Karpas-422 (cell line): ENCODE measurements at places on chromosomes 2 and 18.

GRCh38 chr2:127790694-127791529 lies 20.1 kb downstream of the WDR33 start:
- no peak for DNase-seq

- peak; percentile 57 for DNase-seq
These were observed 19.9 kb upstream of the TMEM131 start for GRCh38 chr2:98015671-98016070.

DNA sequence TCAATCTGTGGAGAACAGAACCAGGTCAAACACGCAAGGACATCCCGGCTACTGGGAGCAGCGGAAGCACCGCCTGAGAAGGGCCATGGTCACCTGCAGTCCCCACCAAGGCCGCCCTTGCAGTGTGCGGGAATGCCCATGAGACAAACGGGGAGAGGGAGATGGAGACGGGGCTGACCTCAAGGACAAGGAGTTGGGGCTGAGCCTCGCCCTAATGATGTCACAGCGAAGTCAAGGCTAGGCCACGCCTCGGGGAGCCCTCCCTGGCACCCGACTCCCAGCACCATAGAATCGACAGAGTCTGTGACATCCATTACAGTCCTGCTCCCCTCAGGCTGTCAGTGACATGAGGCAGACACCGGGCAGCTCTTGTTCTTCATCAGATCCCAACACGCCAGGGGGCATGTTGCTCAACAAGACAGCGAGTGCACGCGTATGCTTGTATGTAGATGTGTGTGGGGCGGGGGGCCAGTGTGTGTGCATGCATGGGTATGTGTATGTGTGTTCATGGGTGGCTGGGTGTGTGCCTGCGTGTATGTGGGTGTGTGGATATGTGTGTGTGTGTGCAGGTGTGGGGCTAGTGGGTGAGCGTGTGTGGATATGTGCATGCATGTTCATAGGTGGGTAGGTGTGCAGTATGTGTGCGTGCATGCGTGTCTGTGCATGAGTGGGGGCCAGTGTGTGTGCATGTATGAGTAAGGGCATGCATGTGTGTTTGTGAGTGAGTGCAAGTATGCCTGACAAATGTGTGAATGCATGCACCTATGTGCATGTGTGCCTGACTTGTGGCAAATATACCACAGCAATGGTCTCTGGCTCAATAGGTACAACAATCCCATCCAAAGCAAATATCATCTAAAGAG lies 57.0 kb downstream of the ANKMY1 start:
- DNase-seq = no peak

DNA sequence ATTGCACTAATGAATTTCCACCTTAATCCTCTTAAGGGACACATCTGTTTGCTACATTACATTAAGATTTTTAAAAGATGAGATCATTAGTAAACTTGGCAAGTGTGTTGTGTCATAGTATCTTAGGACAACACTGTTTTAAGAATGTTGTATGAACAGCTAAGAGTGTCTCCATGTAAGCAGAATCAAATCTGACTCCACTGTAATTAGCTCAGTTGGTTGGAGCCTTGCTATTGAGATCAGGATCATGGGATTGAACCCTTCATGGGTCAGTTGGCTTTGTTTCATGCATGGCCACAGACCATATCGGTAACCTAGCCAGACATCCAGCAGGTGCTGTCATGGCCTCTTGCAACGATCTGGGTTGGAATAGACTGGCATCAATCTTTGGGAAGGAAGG lies 5.2 kb downstream of the FHOD3 start:
- no peak for DNase-seq

- no peak for DNase-seq
These were observed 242.5 kb downstream of the CYP26B1 start for GRCh38 chr2:71905205-71905604.

DNA sequence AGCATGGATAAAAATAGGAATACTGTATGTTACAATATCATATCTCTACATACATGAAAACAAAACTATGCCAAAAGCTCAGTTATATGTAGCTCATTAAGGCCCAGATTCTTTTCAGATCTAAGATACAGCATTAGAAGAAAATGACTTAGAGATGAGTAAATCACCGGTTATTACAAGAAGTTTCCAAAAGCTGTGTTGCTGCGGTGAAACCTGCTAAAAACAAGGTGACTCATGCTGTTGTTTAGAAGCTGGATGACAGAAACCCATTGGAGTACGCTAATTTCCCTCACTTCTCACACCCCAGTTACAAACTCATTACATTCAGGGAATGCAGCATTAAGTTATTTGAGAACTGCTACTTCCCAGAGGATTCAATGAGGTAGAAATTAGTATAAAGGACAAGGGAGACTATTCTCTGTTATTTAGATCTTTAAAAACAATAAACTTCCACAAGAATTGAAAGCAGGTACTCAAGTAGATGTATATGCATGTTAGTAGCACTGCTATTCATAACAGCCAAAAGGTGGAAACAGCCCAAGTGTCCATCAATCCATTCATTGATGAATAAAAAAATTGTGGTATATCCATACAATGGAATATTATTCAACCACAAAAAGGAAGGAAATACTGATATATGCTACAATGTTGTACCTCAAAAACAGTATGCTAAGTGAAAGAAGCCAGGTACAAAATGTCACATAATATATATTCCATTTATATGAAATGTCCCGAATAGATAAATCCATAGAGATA lies 32.6 kb downstream of the RBKS start:
- no peak for DNase-seq

- no peak for DNase-seq
These were observed 783.7 kb upstream of the TMEFF2 start for GRCh38 chr2:192978395-192978794.

GRCh38 chr2:113200236-113200635 lies 26.5 kb downstream of the PSD4 start:
- no peak for DNase-seq

GRCh38 chr2:238483021-238483420 lies 56.3 kb downstream of the ASB1 start:
- no peak for DNase-seq

DNA sequence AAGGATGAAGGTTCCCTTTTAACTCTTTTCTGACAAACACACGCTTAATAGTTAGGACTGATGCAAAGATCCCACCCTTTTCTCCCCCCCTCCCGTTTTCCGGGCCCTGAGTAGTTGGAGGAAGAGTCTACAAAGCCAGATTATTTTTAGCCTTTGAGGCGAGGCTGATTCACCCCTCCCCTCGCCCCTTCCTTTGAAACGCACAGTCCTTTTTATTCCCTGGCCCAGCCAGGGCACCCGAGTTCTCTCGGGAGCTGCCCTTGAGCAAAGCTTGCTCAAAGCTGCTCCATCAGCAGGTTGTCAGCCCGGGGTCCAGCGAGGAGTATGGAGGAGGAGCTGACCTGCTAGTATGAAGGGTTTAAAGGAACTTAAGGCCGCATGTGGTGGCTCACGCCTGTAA lies 47.1 kb upstream of the SPRED2 start:
- DNase-seq = no peak

GRCh38 chr18:75612456-75612855 lies 185.0 kb upstream of the SMIM21 start:
- DNase-seq = no peak

GRCh38 chr18:34299828-34300227 lies 75.1 kb upstream of the NOL4 start:
- no peak for DNase-seq

GRCh38 chr18:23135550-23136325 lies 453 bp downstream of the CABLES1 start:
- DNase-seq = no peak

- no peak for DNase-seq
These were observed 45.8 kb downstream of the AGFG1 start for GRCh38 chr2:227517724-227518123.

GRCh38 chr2:168343586-168343985 lies 96.2 kb upstream of the STK39 start:
- no peak for DNase-seq

DNA sequence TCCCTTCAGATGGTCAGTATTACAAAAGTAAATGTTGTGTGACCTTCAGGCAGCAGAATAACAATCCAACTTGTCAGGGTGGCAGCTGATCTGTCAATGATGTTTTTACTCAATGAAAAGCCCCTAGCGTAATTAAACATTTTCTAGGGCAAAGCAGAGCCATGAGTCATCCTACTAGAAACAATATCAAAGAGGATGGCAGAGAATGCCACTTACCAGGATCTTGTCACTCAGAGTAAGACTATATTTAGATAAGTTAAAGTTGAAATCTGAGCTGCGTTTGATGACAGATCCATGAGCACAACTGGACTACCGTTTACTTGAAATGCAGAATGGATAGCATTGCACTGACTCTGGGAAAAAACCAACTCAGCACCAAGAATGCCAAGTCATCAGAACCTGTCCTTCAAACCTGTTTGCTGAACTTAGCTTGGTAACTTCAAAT lies 612.6 kb upstream of the ACVR2A start:
- DNase-seq = no peak

DNA sequence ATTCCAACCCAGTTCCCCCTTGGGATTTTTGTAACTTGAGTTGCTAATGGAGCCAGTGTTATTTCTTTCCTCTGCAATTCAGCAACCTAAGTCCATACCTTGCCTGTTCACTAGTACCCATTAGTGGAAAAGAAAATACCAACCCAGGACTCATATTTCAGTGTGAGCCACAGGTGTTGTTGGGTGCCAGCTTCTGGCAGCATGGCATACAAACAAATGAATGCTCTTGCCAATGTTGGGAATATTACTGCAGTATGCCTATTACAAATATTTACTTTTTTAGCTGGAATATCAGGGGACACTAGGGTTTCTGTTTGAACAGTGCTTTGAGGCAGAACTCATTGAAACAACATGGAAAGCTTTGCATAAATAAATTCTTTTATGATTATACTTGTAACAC lies 130.2 kb downstream of the NCKAP5 start:
- DNase-seq = no peak

GRCh38 chr2:104863468-104864279 lies 9.8 kb downstream of the POU3F3 start:
- no peak for DNase-seq

GRCh38 chr2:186690786-186691185 lies 3.1 kb upstream of the FAM171B start:
- no peak for DNase-seq

DNA sequence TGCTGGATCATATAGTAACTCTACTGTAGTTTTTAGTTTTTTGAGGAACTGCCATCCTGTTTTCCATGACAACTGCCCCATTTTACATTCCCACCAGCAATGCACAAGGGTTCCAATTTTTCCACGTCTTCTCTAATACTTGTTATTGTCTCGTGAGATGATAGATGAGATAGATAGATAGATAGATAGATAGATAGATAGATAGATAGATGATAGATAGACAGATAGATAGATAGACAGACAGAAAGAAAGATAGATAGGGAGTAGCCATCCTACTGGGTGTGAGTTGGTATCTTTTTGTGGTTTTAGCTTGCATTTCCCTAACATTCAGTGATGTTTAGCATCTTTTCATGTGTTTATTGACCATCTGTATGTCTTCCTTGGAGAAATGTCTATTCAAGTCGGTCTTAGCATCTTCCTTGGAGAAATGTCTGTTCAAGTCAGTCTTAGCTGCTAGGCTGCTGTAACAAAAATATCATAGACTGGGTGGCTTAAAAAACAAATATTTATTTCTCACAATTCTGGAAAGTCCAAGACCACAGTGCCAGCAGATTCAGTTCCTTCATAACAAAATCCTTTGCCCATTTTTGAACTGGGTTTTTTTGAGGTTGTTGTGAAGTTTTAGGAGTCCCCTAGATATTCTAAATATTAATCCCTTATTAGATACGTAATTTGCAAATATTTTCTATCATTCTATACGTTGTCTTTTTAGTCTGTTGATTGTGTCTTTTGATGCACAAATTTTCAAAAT lies 98.5 kb downstream of the BIN1 start:
- DNase-seq = no peak

DNA sequence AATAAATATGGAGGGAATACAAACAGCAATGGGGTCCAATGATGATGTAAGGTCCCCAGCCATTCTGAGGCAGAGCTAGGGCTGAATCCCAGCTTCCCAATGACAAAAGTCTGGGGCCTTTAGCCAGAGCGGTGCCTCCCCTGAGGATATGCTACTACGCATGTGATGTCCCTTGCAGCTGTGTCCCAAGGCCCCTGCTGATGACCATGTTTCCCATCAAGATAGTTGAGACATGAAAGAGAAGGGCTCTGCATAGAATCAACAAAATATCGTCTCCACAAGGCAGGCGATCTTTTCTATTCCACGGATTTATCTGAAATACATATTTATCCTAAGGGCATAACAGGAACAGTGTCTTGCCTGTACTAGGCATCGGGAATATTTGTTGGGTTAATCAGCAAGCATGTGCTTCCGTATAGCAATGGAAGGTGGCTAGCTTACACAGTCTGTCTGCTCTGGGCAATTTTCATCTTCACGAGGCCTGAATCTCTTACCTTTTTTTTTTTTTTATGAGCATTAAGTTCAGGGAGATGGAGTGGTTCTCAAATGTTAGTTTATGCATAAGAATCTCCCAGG lies 284.6 kb downstream of the CNTNAP5 start:
- no peak for DNase-seq

GRCh38 chr2:44233450-44234128 lies 41.7 kb upstream of the SLC3A1 start:
- DNase-seq = no peak

DNA sequence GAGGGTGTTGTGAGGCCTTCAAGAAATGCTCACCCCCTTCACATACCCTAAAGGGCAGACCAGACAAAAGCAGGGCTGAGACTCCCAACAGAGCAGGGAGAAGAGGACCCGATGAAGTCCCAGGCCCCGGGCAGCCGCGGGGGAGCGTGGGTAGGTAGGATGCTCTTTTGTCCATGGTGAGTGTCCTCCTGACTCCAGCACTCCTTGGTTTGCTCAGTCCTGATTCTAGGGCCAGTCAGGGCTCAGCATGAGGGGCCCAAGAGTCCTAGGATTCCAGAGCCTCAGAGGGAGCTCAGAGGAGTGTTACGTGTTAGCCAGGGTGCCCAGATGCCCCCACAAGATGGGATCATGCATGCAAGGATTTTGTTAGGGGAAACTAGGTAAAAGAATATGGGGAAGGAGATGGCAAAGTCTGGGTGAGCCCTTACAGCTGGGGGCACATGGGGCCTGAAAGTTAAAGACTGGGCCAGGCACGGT lies 64.8 kb downstream of the SMAD7 start:
- DNase-seq = no peak

GRCh38 chr18:39784541-39784940 lies 2170.5 kb upstream of the PIK3C3 start:
- no peak for DNase-seq
